ENCODE measurements at places on chromosomes 7 and 10.
A peak's percentile ranks its signal among the peaks of the same experiment; 100 is the strongest.

DNA sequence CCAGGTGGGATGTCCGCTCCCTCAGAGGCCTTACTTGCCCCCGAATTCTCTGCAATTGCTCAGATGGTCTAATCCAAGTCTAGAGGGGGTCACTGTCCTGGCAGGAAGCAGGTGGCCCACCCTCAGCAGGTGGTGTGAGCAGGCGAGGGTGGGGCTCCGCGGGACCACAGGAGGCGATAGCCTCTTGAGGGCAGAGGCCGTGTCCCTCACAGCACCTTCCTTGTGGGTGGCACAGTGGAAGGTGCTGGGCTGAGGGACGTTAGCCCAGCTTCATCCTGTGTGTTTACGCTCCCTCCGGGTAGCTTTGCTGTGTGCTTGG lies 38.3 kb upstream of the INPP5A start:
- DNase-seq = no peak

- DNase-seq = no peak
Measured at GRCh38 chr10:112227331-112227987, 43.9 kb upstream of the GPAM start.

- peak; percentile 67 for DNase-seq
Measured at GRCh38 chr7:30594048-30594539, 584 bp upstream of the GARS1 start.

GRCh38 chr10:69425511-69426298 lies 9.0 kb upstream of the TACR2 start:
- DNase-seq = no peak

GRCh38 chr7:156621652-156622051 lies 18.9 kb upstream of the RNF32 start:
- no peak for DNase-seq

DNA sequence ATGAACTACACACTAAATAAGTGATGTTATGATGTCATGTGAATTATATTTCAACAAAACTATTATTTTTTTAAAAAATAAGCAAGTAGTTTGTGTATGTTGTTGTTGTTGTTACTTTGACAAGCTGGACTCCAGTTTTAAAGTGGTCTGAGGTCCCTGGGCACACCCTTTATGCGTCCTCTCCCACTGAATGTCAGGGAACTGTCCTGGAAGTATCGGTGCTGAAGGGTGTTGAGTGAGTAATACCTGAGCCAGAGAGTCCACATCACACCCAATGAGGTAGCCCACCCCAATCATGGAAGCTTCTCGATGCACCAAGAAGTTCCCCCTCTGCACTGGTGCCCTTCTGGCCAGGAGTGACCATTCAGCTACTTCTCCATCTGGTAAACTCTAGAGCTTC lies 64.3 kb downstream of the FOXI2 start:
- no peak for DNase-seq

DNA sequence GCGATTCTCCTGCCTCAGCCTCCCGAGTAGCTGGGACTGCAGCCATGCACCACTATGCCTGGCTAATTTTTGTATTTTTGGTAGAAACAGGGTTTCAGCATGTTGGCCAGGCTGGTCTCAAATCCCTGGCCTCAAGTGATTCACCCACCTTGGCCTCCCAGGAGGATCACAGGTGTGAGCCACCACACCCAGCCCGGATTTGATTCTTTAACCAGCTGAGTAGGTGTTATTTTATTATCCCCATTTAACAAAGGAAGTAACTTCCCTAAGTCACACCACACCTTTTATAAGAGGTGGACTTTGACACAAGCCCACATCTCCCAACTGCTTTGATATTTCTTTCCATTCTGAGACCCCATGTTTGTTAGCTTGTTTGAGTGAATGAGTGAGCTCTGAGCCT lies 25.0 kb downstream of the SLC25A28 start:
- no peak for DNase-seq

GRCh38 chr7:121279060-121279620 lies 49.7 kb upstream of the WNT16 start:
- DNase-seq = no peak

- no peak for DNase-seq
Measured at GRCh38 chr10:106043863-106044262, 1120.6 kb downstream of the SORCS1 start.

GRCh38 chr10:115674496-115674895 lies 581.3 kb downstream of the ATRNL1 start:
- no peak for DNase-seq

DNA sequence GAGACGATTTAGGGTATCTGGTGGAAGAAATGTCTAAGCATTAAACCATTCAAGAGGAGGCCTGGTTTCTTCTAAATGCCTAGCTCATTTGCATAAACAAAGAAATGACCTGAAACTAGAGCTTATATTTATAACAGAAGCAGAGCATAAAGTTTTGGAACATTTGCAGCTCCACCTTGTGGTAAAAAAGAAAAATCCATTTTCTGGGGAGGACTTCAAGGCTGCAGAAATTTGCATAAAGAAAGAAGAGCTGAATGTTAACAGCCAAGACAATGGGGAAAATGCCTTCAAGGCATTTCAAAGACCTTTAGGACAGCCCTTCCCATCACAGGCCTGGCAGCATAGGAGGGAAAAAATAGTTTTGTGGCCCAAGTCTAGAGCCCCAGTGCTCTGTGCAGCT lies 362.0 kb downstream of the ZNF248 start:
- no peak for DNase-seq

DNA sequence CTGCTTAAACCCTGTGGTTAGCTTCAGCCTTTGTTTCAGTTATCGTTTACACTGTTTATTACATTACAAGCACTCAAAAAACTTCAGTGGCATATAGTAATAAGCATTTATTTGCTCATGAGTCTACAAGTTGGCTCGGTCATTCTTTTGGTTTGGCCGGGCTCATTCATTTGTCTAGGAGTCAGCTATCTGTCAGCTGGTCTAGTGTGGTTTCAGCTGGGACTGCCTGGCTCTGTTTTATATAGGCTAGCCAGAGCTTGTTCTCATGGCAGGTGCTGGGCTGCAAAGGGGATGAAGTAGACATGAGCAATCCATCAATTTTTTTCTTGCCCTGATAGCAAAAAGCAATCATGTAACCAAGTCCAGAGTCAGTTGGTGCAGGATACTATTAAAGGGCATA lies 103.6 kb downstream of the MKLN1 start:
- no peak for DNase-seq

DNA sequence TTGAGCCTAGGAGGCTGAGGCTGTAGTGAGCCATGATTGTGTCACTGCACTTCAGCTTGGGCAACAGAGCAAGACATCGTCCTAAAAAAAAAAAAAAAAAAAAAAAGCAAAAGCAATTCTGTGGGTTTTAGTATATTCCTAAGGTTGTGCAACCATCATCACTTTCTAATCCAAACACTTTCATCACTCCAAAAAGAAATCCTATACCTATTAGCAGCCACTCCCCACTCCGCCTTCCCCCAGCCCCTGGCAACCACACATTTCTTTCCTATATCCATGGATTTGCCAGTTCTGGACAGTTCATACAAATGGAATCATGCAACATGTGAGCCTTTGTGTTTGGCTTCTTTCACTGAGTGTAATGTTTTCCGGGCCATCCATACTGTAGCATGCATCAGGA lies 20.4 kb downstream of the ZAN start:
- no peak for DNase-seq

DNA sequence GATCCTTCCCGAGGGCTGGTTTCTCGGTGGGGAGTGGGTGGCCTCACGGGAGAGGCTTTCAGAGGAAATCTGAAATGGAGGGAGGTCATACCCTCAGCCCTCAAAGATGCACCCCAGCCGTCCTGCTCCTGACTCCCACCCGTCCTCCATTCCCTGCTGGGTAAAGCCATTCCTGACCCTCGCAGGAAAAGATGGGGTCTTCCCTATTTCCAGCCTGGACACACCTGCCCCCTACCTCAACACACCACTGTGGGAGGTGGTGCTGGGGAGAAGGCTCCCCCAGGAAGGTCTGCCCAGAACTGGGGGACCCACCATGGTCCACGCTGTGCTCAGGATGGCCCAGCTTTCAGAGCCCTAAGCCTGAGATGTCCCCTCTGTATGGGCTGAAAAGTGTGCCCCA lies 86.9 kb downstream of the CHST15 start:
- DNase-seq = no peak

DNA sequence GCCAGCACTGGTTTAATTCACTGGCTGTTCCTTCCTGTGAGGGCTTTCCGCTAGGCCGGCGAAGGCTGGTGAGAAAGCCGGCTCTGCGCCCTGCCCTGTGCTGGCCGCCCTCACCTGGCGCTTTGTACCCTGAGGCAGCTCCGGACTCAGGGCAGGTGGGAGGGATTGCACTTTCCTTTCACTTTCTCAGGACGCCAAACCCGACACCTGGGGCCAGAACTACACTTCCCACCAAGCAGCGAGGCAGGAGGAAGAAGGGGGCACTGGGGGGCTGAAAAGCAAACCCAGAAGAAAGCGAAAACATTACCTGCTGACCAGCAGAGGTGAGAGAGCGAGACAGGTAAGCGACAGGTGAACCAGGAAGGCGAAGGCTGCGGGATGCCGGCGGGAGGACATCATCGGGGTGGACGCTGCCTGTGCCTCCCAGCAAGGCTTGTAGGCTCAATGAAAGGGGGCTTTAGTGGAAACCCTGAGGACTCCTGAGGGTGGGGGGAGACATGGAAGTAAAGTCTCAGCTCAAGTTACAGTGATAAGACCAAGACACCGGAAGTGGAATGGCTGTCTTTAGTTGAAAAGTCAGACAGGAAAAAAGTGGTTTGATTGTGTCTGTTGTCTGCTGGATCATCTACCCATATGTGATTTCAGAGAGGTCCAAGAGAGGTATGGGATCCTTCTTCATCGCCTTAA lies at the start of gene RAB19:
TSS of gene RAB19 (plus strand) at position 181 of the 687 bp plus-strand sequence. CDS start 3,589 bp downstream, outside the sequence.
- peak; percentile 57 for DNase-seq

DNA sequence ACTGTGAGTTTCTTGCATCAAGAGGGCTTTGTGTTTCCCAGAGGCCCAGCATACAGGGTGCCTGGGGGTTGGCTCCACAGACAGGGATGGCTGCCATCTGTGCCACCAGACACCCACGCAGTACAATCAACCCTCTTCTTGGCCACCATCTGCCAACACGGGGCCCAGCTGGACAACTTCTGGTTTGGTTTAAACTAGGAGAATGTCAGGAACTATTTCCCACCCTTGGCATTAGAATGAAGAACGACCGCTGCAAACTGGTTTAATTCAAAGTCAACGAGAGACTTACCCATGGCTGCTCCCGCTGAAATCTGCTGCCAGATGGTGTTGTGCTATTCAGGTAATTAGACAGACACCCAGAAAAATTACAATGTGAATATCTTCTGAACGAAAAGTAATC lies 27.8 kb downstream of the NMT2 start:
- no peak for DNase-seq

All from activated T-cell treated with anti-CD3 and anti-CD28 coated beads, Interleukin-2, amount 50 U/mL, for 48 hours (primary cell).